ENCODE measurements at places on chromosomes 6 and 20.
A peak's percentile ranks its signal among the peaks of the same experiment; 100 is the strongest.

DNA sequence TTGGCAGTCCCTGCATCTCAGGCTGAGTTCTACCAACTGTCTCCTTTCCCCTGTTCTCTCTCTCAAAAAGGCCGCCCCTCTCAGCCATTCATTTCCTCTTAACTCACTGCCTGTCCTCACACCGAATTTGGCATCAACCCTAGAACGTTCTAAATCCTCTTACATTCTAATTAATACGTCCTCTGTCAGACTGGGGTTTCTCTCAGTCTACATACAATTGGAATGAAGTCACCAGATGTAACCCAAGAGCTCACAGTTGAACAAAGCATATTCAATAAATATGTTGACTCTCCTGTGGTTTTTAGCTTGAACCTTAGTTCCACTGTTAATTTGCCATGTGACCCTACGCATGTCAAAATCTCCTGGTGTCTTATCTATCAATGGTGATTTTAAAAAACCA is 269.6 kb downstream of the CLIC5 start:
- no peak for DNase-seq

- no peak for DNase-seq
These were observed 8.0 kb downstream of the STK35 start for GRCh38 chr20:2109425-2110210.

- no peak for DNase-seq
These were observed 69.5 kb upstream of the FOXQ1 start for GRCh38 chr6:1242446-1242845.

DNA sequence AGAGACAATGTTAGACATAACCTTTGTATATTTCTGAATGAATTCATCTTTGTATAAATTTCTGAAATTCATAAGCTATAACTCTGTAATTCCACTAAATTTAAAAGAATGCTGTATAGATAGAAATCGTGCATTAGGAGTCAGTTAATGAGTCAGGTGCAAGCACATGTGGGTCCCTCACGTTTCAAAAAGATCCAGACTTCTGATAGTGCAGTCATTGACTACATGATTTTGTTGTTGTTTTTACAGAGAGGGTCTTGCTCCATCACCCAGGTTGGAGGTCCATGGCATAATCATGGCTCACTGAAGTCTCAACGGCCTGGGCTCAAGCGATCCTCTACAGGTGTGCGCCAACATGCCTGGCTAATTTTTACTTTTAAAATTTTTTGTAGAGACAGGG is 14.6 kb downstream of the ESF1 start:
- no peak for DNase-seq

- no peak for DNase-seq
These were observed 154.0 kb upstream of the CITED2 start for GRCh38 chr6:139528471-139528870.

DNA sequence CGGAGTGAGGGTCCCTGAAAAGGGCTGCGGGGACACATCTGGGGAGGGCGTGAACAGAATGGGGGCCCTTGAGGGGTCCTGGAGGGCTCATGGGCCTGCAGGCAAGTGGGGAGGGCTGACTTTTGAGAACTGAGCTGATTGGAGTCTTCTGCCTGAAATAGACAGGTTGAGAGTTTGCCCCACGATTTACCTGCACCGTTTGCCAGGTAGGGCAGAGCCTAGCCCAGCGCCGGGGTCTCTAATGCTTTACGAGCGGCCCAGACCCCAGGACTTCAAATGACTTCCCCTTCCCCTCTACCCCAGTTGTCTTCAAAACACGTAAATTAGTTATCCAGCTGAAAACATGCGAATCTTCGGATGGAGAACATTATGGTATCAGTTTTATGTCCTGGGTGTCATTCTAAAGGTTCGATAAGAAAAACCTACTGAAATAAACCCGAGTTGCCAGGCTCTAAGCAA is 1.3 kb downstream of the PLCB1 start:
- DNase-seq, result no peak

- DNase-seq, result no peak
These were observed 49.3 kb downstream of the KCTD20 start for GRCh38 chr6:36492092-36492491.

GRCh38 chr6:133083248-133083967 is 157.7 kb upstream of the EYA4 start:
- DNase-seq, result no peak

GRCh38 chr20:2006452-2007361 is 12.8 kb upstream of the PDYN start:
- no peak for DNase-seq

DNA sequence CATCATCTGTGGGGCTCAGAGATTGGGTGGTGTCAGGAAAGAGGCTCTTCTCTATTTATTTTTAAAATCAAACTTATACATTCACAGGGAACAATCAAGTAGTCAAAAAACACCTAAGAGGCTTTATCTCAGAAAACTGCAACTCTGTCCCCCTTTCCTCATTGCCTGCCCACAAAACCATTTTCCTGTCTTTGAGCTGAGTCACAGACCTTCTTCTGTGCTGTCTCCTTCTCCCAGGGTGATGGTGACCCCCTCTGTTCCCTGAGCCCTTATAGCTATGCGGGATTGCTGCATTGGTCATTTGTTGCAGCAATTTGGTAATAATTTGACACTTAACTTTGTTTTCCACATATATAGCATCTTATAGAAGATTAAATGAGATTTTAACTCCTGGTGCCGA is 195.2 kb upstream of the PROKR2 start:
- no peak for DNase-seq

GRCh38 chr6:102137859-102138258 is 744.4 kb downstream of the GRIK2 start:
- DNase-seq, result no peak

GRCh38 chr6:22473991-22474682 is 95.2 kb upstream of the HDGFL1 start:
- DNase-seq, result no peak

- no peak for DNase-seq
These were observed 192.2 kb upstream of the MARCKS start for GRCh38 chr6:113664909-113665308.

GRCh38 chr20:39736434-39737327 is 774.5 kb downstream of the DHX35 start:
- DNase-seq, result no peak

DNA sequence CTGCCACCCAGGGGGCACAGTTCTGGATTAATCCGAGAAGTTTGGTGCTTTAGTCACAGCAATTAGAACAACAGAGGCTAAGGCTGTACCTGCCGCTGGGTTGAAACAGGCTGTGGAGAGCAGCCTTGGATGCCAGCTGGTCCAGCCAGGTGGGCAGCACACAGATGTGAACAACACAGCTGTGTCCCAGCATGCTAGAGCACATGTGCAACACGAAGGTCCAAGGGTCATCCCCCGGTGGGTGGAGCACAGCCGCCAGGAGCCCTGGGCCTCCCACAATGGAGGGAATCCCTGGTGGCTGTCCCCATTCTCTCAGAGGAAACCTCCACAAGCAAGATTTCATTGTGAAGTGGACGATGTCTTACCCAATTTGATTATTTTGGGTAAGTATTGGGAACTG is 99.2 kb upstream of the SYNDIG1 start:
- no peak for DNase-seq

DNA sequence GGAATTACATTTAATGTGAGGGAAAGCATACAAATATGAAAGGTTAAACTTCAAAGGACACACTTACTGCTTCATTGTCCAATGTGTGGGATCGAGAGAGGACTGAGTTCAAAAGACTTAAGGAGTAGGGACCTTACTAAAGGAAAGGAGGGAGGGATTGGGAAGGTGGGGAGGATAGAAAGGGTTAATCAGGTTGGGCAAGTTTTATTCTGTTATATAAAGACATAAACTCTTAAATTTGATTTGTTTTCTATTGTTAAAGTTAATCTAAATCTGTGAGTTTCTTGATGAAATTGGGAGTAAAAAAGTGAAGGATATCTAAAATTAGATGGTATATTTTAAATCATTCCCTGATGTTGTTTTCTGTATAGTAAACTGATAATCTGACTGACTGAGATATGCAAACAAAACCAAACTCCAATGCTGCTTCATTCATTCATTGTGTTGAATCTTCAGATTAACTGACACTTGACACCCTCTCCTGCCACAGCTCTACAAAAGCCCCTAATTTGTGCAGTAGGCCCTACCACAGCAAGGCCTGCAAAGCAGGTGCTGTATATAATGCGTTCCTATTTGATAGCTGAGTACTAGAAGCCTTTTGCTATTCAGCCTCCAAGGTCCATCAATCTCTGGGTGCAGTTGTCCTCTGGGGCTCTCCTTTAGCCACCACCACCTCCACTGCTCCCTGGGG is 1.3 kb upstream of the UBE2J1 start:
- DNase-seq, result no peak

DNA sequence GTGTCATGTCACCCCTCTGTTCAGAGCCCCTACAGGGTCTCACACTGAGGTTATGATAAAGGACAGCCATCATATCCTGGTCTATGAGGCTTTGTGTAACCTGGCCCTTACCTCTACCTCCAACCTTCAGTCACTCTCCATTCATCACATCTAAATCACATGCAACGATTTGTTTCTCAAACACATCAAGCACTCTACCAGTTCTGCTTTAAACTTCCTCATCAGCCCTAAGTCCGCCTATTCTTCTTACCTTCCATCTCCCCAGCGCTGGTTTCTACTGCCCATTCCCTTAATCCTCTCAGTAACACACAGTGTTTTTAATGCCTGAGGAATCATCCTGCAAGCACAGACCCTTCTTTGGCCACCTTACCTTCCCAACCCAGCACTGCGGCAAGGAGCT is 17.9 kb upstream of the BACH2 start:
- no peak for DNase-seq

- DNase-seq, result no peak
These were observed 57.8 kb upstream of the ZFAND3 start for GRCh38 chr6:37761554-37762271.

DNA sequence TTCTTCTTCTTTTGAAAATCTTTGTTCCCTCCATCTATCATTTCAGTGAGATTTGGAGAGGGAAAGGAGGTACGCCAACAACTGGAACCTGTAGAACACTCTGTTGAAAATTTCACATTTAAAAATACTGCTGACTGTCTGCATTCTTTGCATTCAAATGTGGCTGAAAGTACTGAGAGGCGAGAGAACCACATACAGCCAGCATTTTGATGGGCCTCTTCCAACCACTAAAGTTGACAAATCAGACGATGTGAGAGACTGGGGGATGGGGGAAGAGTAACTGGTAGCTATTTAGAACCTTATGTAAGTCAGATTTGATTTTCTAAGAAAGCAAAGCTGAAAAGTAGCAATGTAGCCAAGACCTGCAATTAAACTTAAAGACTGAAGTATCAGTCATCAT is 77.5 kb downstream of the FKBP5 start:
- DNase-seq, result no peak

- no peak for DNase-seq
These were observed 121.2 kb downstream of the FOXC1 start for GRCh38 chr6:1730882-1731281.

DNA sequence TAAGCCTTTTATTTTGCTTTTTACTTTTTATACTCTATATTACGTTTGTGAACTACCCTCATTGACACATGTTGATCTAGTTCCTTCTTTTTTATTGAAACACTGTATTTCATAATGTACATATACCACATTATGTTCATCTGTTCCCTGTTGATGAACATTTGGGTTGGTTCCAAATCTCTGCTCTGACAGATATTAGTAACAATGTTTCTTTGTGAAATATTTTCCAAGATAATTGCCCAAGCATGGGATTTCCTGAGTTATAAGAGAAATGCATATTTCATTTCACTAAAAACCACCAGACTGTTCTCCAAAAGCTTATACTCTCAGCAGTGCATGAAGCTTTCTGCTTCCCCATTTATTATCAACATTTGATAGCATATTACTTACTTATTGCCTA is 44.2 kb upstream of the TNFRSF21 start:
- DNase-seq, result no peak

DNA sequence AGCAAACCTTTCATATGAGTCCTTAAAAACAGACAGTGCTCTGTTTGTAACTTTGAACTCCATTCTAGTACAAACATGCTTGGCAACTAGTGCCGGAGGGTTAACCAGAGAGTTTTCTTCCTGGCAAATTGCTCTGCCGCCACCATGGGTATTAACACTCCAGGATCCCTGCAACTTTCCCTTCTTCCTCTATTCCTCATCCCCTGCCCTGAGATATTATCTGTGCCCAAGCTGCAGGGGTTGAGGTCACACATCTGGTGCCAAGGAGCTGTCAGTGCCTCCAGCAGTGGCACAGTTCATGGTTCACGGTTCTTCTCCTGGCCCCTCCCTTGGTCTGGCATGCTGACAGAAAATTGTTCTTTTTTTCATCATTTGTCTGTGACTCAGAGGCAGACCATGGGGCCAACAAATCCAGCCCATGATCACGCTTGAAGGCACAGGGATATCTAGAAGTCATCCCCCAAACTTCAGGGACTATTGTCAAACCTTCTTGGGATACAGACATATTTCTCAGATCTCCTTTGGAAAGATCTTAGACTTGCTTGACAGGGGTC is 77.5 kb downstream of the ATXN1 start:
- peak; percentile 81 for DNase-seq

GRCh38 chr6:161679980-161680538 is 406.2 kb upstream of the AGPAT4 start:
- no peak for DNase-seq

DNA sequence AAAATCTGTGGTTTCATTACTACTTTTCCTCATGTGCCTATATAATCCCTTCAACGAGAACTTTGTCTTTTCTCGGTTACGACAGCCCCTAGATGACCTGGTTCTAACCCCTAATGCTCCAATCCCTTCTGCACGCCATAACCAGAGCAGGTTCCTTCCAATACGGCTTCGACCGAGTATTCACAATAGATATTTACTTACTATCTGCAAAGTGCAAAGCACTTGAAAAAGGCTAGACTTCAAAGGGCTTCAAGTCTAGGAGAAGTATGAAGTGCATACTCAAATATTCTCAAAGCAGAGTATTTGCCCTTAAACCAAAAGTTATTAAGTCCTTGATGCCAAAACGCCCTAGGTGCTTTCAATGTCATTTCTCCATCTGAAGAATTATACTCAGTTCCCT is 63.4 kb upstream of the NHSL1 start:
- DNase-seq, result no peak

DNA sequence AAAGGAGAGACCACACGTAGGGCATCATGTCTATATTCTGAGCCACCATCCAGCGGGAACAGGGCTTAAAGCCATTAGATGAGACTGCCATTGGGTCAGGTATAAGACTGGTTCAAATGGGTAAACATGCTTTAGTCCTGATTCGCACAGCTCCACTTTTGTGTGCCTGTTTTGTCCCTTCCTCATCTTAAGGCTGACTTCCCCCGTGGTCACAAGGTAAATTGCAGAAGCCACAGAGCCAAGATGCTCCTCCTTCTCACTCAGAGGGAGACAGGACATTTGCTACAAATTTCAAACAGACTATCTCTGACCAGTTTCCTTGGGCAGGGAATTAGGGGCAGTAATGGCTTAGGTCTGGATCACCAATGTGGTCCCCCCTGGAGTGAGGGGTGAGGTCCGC is 11.4 kb upstream of the IFNGR1 start:
- DNase-seq, result no peak

- no peak for DNase-seq
These were observed 17.2 kb downstream of the ABT1 start for GRCh38 chr6:26613689-26614683.

- no peak for DNase-seq
These were observed 6.6 kb upstream of the ULBP2 start for GRCh38 chr6:149935246-149935645.
